Fibroblast of villous mesenchyme (primary cell): ENCODE measurements at places on chromosomes 6 and 20.

DNA sequence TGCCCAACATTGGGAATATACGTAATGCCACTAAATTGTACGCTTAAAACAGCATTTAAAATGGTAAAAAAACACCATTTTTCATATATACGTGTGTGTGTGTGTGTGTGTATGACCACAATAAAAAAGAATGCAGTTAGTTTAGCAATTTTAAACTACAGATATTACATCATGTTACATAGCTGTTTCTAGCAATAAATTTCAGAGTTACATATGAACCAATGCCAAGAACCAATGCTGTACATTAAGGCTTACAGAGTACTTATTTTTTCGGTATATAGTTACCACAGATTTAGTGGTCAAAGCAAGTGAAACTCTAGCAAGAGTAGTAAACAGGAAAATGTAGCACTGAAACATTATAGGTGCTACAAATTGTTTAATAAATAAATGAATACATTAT lies 119.3 kb downstream of the PDE10A start:
- DNase-seq, result peak; percentile 11

GRCh38 chr20:14178952-14179351 lies 158.5 kb downstream of the FLRT3 start:
- no peak for DNase-seq

DNA sequence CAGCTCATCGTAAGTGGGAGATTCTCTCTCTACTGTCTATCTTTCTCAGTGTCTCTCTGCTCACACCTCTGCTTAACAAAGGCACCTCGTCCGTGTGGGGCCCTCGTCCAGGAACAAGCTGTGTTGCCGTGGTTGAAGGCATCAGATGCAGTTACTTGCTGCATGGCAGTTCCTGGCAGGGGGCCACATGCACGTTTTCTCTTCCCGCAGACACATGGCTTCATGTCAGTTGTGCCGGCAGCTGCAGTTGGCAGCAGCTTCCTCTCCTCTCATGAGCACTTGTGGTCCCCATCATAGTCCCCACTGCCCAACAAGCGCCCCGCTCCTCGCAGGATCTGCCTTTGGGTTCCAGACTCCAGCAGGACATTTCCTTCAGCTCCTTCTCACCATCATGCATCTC lies 7.1 kb upstream of the AFDN start:
- DNase-seq, result no peak

GRCh38 chr20:49669601-49670189 lies 44.0 kb downstream of the B4GALT5 start:
- peak; percentile 21 for DNase-seq

DNA sequence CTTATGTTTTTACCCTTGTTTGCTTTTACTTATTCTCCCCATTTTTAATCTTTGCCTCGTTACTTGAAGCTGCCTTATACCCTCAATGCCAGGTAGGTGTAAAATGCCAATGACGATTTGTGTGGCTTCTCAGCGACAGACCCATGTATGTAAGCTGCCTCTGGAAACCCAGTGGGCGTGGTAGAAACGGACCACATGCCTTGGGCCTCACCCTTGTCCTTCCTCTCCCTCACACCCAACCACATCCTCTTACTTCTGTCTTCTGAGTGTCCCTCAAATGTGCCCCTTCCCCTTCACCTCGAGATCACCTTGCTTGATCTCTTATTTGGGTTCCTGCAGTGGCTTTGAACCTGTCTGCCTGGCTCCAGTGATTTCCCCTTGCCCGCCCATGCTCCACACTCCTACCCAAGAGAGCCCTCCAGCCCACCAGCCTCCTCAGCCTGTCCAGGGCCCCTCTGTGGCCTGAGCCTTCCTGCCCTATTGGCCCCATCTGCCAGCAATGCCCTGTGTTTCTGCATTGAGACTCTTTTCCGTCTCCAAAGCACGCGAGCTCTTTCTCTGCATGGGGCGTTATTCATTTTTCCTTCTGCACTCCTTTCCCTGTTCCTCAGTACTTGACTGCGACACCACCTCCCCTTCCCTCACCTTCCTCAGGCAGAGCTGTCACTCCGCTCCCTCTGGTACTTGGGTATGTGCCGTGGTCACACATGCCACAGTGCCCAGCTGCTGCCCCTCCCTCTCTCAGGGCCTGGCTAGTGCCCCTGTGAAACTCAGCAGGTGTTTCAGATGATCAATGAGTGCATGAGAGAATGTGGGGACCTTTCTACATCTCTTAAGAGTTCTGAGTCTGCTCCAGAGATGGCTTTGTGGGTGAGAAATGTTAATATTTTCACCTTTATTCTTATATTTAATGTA lies 115.4 kb downstream of the SLX4IP start:
- no peak for DNase-seq

DNA sequence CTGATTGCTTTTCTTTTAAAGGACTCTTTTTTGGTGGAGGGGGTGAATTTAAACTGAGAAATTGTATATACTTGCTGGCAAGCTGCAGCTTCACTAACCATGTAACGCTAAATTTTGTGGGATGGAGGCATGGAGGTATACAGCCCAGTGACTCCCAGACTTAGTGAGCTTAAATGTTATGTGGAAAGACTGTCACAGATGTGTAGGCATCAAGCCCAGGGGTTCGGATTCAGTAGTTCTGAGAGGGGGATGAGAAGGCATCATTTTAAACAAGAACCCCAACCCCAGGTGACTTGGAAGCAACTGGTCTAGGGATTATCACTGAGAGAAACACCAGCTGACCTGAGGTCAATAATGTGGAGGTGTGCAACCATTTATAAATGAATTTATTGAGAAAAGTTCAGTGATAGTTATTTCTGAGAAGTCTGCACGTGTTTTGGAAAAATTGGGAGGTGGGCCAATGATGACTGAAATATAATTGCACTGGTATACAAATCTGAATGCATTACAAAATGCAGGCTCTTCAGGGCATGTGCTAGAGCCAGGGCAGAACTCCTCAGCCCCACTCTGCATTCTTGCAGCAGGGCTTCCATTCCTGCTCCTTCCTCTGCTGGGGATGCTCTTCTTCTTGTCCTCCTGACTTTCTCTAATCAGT lies 26.9 kb downstream of the RFPL4B start:
- no peak for DNase-seq

DNA sequence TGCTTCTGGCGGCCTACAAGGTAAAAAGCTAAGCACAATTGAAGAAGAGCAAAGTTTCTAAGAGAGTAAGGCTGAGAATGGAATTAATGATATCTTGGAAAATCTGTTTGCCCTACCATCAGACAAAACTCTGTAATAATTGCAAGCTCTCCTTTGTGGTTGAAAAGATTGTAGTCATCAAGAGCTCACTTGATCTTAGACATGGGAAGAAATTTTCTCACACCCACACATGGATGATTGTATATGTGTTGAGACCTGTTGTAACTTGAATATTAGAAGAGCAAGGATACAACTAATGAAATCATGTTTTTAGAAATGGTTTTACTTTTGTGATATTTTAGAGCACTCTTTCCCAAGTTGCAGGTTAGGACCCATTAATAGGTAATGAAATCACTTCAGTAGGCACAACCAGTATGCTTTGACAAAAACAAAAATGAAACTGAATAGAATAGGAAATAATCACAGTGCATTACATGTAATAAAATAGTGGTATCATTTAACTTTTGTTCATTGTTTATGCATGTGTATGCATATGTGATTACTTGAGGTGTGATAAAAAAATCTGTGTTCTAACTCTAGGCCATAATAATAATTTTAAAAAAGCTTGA lies 14.0 kb downstream of the DCBLD1 start:
- DNase-seq, result peak; percentile 55

- peak; percentile 22 for DNase-seq
These were observed 448.3 kb upstream of the HSF2 start for GRCh38 chr6:121951123-121951522.

DNA sequence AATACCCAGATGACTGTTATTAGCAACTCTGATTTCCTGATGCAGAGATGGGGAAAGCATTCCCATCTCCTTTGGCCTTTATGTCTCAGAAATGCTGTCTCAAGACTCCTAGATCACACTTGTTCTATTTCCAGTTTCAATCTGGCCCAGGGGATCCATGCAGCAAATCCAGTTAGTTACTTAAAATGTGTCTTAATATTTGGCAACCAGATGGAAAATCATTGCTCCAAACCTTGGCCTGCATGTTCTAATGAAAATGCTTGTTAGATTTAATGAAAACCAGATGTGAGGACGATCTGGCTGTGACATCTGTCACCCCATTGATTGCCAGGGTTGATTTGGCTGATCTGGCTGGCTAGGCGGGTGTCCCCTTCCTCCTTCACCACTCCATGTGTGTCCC lies 125.2 kb downstream of the TSHZ2 start:
- DNase-seq, result no peak

- DNase-seq, result no peak
These were observed 311.4 kb downstream of the TFAP2C start for GRCh38 chr20:56940466-56940865.

GRCh38 chr6:142500250-142500786 lies 198.5 kb downstream of the ADGRG6 start:
- DNase-seq, result no peak

DNA sequence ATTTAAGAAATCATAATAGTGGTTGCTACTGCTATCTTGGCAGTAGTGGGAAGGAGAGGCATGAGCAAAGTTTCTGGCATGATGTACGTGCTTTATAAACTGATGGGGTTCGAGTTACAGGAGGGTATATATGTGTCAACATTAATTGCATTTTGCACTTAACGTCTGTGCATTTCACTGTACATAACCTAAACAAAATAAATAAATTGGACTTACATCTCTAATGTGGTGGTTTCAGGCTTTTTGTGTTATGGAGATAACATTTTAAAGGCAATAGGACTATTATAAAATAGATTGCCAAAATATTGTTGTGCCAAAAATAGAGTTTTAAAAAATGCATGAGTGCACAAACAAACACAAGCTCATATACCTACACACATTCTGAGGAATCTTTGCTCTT lies 1001.1 kb upstream of the GJE1 start:
- no peak for DNase-seq

GRCh38 chr6:56913285-56914074 lies 41.4 kb upstream of the BEND6 start:
- peak; percentile 37 for DNase-seq

DNA sequence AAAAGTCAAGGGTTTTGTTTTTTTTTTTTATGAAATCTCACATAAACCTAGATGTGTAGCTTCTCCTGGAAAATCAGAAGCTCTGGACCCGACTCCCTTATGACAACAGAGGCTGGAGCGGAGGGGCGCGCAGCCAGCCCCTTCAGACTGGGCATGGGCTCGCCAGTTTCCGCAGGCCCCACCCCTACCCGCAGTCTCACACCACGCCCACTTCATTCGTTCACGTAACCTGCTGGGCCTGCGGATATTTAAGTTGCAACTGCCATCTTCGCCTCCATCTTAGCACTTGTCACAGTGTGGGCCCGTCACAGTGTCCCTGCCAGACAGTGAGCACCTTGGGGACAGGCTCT lies 111.7 kb upstream of the PTPN1 start:
- DNase-seq, result no peak

- peak; percentile 75 for DNase-seq
These were observed 663.5 kb downstream of the EPM2A start for GRCh38 chr6:145071836-145072235.

GRCh38 chr6:96621983-96622382 lies 59.1 kb downstream of the FHL5 start:
- no peak for DNase-seq

GRCh38 chr20:53157443-53158408 lies 185.6 kb downstream of the TSHZ2 start:
- peak; percentile 50 for DNase-seq

- DNase-seq, result peak; percentile 43
These were observed 160.2 kb upstream of the MARCKS start for GRCh38 chr6:113696960-113697359.

- DNase-seq, result no peak
These were observed 83.5 kb downstream of the FRK start for GRCh38 chr6:115977220-115977619.

- peak; percentile 58 for DNase-seq
These were observed 81.2 kb downstream of the EZR start for GRCh38 chr6:158737710-158738615.

DNA sequence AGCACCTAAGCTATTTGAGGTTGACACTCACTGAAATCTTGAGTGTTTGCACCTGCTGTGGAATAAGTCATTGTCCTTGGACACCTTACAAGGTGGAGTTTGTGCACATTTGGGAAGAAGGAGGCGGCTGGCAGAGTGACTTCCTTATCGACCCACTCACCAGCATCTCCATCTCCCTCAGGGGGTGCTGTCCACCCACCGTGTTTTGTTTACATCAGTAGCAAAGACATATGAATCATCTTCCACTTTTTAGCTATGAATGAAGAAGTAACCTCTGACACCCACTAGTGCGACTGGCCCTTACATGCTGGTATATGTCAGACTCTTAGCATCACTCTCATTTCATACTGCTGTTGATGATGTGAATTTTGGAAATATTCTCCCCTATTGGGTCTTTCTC lies 119.5 kb upstream of the SGK1 start:
- DNase-seq, result peak; percentile 48

GRCh38 chr6:135180542-135181332 lies at the start of gene MYB:
Gene MYB, plus strand, starts transcription at chr6:135181308. Its CDS starts 206 bp downstream, at chr6:135181514.
- DNase-seq, result peak; percentile 38

DNA sequence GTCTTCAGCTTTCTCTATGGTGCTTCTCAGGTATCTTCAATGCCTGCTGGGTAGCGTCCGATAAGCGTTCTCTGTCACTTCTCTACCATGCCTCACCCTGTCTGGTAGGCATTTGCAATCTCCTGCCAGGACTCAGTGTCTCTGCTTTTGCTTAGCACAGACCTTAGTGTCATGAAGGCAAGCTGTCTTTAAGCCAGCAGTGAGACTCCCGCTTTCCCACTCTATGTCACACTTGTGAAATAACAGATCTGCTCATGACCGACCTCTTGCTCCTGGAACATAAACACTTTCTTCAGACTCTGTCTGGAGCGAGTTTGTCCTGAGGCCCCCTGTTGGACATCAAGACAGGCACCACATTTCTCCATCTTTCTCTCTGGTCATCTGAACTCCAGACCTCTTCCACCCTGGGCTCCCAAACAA lies 17.0 kb downstream of the ADGRB3 start:
- no peak for DNase-seq

DNA sequence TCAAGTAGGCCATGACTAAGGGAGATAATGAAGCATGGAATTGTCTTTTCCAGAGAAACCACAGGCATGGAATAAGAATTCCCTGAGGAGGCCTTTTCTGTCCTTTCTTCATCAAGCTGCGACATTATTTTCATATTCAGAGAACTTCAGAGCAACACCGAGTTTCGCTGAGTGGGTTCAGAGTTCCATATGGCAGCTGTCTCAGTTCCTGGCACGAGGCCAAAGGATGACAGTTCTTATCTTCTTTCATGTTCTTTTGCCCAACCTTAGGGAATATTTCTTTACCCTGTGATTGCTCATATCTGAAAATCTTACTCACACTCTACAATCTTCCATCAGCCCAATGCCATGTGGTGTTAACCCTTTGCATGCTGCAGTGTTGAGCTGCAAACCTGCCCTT lies 135.3 kb upstream of the BMP2 start:
- peak; percentile 48 for DNase-seq

DNA sequence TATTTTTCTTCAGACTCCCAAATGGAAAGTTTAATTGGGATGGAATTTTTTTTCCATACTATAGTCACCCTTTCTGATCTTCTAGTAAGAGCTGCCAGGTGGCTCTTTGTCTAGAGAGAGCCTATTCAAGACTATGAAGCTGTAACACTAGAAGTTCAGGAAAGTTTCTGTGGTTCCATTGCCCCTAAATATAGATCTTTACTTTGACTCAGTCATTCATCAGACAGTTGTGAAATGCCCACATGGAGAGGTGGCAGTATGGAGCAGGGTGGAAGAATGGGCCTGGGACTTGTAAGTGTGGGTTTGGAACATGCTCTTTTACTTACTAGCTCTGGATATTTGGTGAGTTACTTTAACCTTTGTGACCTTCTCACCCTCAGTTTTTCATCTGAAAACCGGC lies 87.8 kb downstream of the CTNNBL1 start:
- DNase-seq, result no peak

- DNase-seq, result peak; percentile 46
These were observed 28.9 kb downstream of the KIAA1755 start for GRCh38 chr20:38231531-38232121.
